Stimulated activated CD8-positive, alpha-beta memory T cell treated with anti-CD3 and anti-CD28 coated beads, Interleukin-15, amount 100 ng/mL, for 4 hours (primary cell): ENCODE measurements at places on chromosomes 5 and 9.

- no peak for DNase-seq
Measured at GRCh38 chr9:109771087-109771486, 8.9 kb upstream of the PALM2AKAP2 start.

- no peak for DNase-seq
Measured at GRCh38 chr9:137545123-137545522, 5.1 kb downstream of the PNPLA7 start.

- DNase-seq: no peak
Measured at GRCh38 chr9:113654605-113655428, 191.3 kb downstream of the RGS3 start.

- no peak for DNase-seq
Measured at GRCh38 chr5:173840111-173840983, 47.8 kb upstream of the CPEB4 start.

DNA sequence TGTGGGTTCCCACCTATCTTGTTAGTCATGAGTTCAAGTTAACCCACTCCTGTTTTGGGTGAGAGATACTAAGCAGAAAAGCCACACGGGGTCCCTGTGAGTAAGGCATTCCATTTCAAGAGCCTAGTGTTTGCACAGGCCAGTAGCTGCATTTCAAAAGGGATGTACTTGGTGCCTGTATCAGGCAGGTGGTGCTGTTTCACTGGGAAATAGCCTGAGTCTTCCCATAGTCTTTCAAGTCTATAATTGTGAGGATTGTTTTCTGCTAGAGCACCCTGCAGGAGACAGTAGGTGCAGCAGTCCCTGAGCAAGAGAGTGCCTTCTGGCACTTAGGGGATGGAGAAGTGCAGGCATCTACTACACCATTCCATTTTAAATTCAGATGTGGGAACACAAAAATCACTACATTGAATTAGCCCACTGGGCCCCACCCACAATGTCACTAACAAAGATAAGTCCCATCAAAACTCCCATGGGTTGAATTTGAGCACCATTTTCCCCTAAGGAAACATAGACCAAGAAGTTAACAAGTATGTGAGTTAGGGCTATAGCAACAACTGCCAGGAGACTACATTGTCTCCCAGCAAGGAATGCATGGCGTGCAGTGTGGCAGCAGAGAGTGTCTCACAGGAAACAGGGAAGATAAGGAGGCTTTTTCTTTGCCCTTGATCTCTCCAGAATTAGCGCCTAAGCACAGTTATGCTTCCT, 263.2 kb downstream of the COX7C start:
- DNase-seq: peak; percentile 5

DNA sequence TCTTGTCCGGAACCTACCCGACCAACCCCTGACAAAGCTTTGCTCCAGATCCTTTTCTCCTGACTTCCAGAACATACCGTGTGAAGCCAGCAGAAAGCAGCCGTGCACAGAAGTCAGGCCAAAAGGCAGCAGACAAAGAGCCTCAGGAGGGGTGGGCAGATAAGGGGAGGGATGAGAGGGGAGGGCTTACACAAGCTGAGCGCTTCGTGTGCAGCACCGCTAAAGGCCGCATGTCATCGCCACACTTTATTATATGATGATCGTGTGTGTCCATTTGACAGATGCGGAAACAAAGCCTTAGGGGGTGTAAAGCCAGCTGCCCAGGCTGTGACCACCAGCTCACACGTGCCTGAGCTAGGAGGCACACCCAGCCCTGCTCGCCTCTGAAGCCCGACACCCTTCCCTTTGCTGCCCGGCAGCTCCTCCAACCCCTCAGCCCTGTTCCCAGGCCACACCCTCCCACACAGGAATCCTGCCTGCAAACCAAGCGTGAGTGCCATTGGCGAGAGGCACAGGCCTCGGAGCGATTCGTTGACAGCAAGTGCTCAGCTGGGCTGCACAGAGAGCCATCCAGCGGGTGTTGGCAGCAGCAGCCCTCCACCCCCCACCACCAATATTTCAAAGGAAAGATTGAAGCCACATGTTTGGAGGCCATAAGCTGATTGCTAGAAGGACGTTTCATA, 170.5 kb upstream of the SMIM23 start:
- no peak for DNase-seq

DNA sequence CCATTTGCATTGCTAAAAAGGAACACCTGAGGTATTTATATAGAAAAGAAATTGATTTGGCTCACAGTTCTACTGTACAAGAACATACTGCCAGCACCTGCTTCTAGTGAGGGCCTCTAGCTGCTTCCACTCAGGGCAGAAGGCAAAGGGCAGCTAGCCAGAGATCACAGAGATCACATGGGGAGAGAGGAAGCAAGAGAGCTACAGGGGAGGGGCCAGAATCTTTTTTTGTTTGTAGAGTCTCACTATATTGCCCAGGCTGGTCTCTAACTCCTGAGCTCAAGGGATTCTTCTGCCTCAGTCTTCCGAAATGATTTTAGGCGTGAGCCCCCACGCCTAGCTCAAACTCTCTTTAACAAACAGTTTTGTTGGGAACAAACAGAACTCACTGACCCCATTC, 6.1 kb downstream of the SLCO4C1 start:
- DNase-seq: no peak

- DNase-seq: no peak
Measured at GRCh38 chr9:134864821-134865190, 15.8 kb upstream of the FCN2 start.

- DNase-seq: no peak
Measured at GRCh38 chr5:149365418-149365817, 7.6 kb downstream of the PCYOX1L start.
